ENCODE measurements at places on chromosomes 4 and X.

DNA sequence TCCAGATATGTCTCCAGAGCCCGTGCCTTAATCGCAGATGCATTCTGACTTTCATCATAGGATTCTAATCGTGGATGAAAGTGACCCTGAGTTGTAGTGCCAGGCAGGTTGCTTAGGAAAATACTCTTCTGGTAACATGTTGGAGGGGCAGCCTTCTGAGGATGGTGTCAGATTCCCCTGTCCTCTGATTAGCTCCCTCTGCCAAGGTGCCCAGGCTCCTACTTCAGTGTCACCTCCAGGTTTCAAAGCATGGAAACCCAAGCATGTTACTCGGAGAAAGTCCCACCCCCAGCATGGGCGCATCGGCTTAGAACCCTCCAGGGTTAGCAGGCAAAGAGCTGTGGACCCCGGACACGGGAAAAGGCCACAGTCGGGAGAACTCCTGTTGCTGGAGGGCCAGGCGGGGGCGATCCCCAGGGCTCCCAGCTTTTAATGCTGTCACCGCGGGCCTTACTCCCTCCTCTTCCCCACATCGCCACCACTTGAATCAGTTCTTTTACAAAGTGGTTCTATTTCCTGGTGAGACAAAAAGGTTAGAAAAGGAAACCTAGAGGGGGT, 44.5 kb downstream of the TRIM2 start:
- DNase-seq, result no peak

GRCh38 chr4:149987330-149988086, 90.7 kb upstream of the DCLK2 start:
- no peak for DNase-seq

DNA sequence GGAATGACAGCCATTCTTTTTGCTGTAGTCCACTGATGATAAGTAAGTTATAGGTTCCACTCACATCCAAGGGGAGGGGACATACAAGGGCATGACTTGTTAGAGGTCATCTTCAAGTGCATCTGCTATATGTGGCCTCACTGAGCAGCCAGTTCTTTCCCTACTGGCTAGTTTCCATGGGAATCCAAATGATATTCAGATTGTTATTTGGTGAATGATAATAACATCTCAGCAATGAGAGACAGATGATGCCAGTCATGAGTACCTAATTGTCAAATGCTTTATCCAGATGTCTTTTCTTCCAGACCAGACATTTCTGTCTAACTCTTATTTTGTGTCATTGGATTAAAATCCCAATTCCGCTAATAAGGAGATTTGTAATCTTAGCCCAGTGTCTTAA, 460.4 kb upstream of the BOD1L1 start:
- no peak for DNase-seq

DNA sequence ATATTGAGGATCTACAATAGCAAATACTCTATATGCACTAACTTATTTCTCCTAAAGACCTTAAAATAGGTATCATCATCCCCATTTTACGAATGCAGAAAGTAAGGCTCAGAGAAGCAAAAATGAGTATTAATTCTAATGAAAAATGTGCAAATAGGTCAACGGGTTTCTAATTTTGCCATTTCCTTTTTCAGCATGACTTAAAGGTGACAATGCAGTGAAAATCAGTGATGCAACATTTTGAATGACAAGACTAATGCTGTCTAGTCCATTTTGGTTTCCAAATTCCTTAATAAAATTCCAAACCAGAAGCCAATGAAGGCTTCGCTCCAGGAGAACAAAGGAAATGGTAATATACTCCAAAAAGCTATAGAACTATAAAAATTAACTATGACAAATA, 37.0 kb upstream of the IBSP start:
- DNase-seq, result no peak

GRCh38 chr4:78971326-78971725, 32.1 kb upstream of the PAQR3 start:
- DNase-seq, result no peak

DNA sequence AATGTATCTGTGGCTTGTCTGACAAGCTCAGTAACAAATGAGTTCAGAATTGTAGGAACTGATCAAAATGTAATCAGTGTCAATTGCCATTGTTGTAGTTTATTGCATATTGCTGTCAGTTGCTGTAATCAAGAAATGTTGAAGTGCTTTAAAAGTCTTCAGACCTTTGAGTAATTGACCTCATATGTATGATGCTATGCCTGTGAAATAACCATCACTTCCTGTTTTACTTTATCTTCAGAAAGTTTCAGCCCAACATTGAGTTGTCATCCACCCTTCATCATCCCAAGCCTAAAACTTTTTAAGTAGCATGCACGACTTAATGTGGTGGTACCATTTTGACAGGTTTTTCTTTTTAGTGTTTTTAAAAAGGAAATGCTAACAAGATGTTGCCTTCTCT, 212.4 kb downstream of the ARHGAP10 start:
- DNase-seq, result no peak

DNA sequence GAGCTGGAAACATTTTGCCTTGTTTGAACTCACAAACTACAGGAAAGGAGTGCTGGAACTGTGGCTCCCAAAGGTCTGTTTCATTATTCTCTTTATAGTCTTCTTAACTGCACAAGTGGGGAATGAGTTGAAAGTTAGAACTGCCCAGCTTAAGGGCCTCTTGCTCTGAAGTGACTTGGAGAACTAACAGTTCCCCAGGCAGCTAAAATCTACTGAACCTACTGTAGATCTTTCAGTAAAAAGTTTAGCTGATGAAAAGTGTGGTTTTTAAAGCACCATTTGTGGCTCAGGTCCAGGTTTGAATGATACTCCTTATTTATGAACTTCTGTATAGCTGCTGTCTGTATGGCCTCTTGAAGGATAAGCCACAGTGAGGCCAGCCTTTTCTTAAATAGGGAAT, 353.8 kb downstream of the MAPK10 start:
- DNase-seq, result no peak

Measured in cerebellar nuclear complex (tissue), 1 donor.